ENCODE measurements at places on chromosomes 11 and 22.

- DNase-seq: no peak
Measured at GRCh38 chr22:31238057-31238456, 26.0 kb downstream of the LIMK2 start.

- DNase-seq: no peak
Measured at GRCh38 chr11:78391424-78391823, 26.2 kb downstream of the GAB2 start.

DNA sequence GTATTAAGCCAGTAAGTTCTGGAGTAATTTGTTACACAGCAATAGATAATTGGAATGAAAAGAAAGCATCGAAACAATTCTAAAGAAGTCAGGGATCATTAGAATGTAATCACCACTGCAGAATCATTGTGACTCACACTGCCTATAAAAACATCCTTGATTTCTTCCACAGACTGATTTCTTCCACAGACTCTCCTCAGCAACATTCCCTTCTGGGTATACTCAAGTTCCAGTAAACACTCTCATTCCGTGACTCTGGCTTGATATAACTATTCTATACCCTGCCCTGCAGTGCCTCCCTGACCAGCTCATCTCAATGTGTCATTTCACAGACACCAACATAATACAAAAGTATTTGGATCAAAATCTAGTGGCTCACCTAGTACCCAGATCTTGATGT, 120.5 kb downstream of the BBOX1 start:
- no peak for DNase-seq

GRCh38 chr11:126124231-126124661, 61.6 kb upstream of the CDON start:
- DNase-seq: no peak

- no peak for DNase-seq
Measured at GRCh38 chr11:128324051-128324481, 263.3 kb downstream of the ETS1 start.

- no peak for DNase-seq
Measured at GRCh38 chr22:32887324-32887980, 85.9 kb downstream of the TIMP3 start.

GRCh38 chr22:29801153-29801552, 34.0 kb downstream of the UQCR10 start:
- no peak for DNase-seq

- DNase-seq: no peak
Measured at GRCh38 chr22:23035557-23036277, 34.6 kb upstream of the GNAZ start.

- DNase-seq: no peak
Measured at GRCh38 chr11:87223816-87224215, 186.1 kb downstream of the TMEM135 start.

Measured in stimulated activated CD4-positive, alpha-beta T cell treated with anti-CD3 and anti-CD28 coated beads, Interleukin-15, amount 100 ng/mL, for 1 hour (primary cell).